ENCODE measurements at places on chromosomes 16 and 17.

- no peak for DNase-seq
These were observed 12.1 kb downstream of the NDEL1 start for GRCh38 chr17:8447799-8448198.

- DNase-seq: peak; percentile 51
These were observed 58.8 kb downstream of the SMG6 start for GRCh38 chr17:2244545-2245525.

DNA sequence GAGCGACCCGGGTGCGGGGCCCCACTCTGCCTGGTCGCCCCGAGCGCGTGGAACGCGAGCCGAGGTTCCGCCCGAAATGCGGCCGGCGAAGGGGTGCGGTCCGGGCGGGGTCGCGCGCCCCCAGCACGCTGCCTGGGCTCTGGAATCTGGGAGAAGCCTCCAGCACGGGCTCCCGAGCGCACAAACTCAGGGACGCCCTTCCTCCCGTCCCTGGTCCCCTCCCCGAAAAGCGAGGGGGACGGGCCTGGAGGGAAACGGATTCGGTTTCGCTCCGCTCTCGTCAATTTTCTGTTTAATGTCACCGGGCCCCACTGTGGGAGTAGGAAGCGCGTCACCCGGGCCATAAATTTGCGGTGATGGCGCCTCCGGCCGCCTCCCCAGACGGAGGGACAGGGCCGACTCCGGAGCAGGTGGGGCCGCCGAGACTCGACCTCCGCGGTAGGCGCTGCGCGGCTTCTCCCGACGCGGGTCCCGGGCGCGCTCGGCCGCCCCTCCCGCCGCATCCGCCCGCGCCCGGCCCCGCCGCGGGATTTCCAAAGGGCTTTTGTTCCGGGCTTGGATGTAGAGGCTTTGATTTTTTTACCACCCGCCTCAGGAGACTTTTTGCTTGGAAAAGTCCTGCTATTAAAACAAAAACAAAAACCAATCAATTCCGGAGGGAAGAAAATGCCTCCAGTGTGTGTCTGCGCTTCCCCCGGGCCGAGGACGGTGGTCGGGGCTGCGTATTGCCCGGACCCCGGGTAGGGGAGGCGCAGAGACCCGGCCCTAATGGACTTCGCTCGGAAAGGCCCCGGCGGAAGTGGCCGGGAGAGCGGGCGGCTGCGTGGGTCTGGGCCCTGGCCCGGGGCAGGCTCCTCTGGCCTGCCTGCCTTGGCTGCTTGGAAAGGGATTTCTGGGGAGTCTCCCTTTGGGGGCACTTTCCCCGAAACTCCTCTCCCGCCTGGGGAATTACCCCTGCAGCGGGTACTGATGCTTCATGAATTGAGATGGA is 7.9 kb upstream of the BAHCC1 start:
- DNase-seq: no peak

- no peak for DNase-seq
These were observed 20.6 kb downstream of the MAP3K14 start for GRCh38 chr17:45296003-45296832.

DNA sequence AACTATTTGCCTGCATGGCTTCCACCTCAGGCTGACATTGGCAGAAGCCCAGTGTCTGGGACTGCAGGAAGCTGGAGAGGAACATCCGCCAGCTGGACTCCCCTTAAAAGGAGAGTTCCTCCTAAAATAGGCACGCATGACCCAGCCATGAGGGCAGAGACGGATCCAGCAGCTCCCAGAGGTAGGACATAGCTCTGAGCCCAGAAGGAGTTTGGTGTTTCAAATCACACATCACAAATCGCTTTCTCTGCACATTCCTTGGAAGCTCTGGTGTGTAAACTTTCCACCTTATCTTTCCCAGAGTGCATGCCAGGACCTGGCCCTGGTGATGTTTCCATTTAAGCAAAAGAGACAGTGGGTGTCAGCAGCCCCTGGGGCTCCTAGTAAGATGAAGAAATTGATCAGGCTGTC is 231.1 kb upstream of the CDH5 start:
- DNase-seq: no peak

- DNase-seq: no peak
These were observed 70.3 kb upstream of the C17orf78 start for GRCh38 chr17:37305406-37305905.

GRCh38 chr17:66929591-66929990 is 34.9 kb upstream of the CACNG4 start:
- no peak for DNase-seq

- no peak for DNase-seq
These were observed 8.4 kb upstream of the MED9 start for GRCh38 chr17:17468217-17469010.

DNA sequence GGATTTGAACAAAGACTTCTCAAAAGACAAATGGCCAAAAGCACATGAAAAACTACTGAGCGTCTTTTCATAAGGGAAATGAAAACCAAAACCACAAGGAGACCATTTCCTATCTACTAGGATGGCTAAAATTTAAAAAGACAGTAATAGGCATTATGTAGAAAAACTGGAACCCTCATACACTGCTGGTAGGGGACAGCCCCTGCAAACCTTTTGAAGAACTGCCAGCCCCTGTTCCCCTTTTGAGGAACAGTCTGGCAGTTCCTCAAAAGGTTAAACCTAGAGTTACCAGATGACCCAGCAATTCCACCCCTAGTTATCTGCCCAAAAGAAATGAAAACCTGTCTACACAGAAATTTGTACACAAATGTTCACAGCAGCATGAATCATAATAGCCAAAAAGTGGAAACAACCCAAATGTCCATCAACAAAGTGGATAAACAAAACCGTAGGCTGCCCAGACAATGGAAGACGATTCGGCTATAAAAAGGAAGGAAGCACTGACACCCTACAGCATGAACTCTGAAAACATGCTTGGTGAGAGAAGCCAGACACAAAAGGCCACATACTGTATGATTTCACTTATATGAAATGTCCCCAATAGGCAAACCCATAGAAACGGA is 22.9 kb downstream of the CDIP1 start:
- DNase-seq: no peak

- DNase-seq: no peak
These were observed 312.0 kb upstream of the CA10 start for GRCh38 chr17:52470553-52470952.

GRCh38 chr16:56462064-56462796 is 10.9 kb downstream of the OGFOD1 start:
- no peak for DNase-seq

DNA sequence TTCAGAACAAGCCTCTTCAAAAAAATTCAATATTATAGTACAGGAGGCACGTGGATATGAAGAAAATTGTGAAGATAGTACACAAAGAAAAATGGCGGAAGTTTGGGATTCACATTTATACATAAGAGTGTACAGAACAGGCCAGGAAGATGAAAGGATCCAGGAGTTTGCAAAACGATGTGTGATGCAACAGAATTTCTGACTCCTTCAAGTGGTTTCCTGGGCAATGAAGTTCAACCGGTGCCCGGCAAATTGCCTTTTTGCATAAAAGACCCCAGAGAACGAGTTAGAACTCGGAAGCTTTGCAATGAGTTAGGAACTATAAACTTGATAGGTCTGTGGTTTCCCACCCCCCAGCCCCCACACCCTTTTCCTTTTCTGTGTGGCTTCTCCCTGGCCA is 189.1 kb downstream of the SALL1 start:
- DNase-seq: no peak

Data from GM19239 (cell line).